ENCODE measurements at places on chromosomes 3 and 15.

DNA sequence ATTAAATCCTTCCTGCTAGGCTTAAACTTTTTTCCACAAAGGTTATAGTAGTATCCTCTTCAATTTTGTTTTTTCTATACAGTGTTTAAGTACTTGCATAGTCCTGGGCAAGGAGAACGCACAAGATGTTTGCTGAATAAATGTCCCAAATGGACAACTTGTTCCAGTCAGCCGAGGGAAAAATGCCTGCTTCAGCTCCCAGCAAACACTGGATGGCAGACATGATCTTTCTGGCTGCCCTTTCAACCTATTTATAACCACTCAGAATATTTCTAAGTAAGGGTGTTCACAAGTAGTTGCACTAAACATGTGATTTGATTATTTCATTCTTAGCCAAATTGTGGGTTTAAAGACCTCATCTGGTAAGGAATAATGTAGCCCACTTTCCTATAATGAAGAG is 29.8 kb downstream of the GNB4 start:
- DNase-seq, result peak; percentile 54

- DNase-seq, result no peak
These were observed 23.4 kb downstream of the STAC start for GRCh38 chr3:36403661-36404060.

GRCh38 chr15:25501828-25502446 is 63.1 kb upstream of the UBE3A start:
- peak; percentile 16 for DNase-seq

DNA sequence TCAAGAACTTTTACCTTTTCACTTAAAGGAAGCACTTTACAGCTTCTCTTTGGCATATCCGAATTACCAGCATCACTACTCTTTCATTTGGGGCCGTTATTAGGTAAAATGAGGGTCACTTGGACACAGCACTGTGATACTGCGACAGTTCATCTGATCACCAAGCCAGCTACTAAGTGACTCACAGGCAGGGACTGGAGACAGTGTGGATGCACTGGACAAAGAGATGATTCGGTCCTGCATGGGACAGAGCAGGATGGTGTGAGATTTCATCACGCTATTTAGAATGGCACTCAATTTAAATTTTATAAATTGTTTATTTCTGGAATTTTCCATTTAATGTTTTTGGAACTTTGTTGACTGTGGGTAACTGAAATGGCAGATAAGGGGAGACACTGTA is 166.9 kb upstream of the IL12A start:
- no peak for DNase-seq

- peak; percentile 24 for DNase-seq
These were observed 40.1 kb upstream of the EPHB1 start for GRCh38 chr3:134754768-134755559.

DNA sequence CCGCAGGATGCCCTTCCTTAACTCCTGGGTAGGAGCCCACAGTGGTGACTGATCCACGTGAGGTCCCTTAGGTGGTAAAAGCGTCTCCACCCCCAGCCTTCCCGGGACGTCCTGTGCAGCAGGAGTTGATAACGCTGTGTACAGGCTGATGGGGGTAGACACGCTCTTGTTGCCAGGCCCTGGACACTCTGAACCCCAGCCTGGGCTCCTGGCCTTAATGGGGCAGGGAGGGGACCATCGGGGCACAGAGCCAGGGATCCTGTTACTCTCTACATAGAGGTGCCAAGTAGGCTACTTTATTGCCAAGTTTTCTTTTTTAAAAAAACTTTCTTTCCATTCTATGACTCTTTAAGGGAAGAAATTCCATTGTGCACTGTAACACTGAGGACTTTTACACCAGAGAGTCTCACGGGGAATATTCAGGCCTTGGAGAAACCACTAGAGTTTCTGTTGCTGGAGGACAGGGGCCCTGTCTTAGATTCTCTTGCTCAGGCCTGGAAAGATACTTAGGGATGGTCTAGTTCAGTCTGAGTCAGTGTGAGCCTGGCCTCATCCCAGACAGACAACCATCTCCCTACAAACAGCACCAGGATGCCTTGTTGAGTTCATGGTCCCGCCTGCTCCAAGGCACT is 104.3 kb upstream of the RNU6-1 start:
- no peak for DNase-seq

GRCh38 chr3:71710906-71711494 is 14.2 kb downstream of the EIF4E3 start:
- DNase-seq, result peak; percentile 67

GRCh38 chr3:47455806-47456452 is 19.8 kb downstream of the SCAP start:
- peak; percentile 95 for DNase-seq

GRCh38 chr15:77028451-77029165 is 33.7 kb downstream of the PSTPIP1 start:
- no peak for DNase-seq

- no peak for DNase-seq
These were observed 10.8 kb downstream of the CTSH start for GRCh38 chr15:78933823-78934654.

DNA sequence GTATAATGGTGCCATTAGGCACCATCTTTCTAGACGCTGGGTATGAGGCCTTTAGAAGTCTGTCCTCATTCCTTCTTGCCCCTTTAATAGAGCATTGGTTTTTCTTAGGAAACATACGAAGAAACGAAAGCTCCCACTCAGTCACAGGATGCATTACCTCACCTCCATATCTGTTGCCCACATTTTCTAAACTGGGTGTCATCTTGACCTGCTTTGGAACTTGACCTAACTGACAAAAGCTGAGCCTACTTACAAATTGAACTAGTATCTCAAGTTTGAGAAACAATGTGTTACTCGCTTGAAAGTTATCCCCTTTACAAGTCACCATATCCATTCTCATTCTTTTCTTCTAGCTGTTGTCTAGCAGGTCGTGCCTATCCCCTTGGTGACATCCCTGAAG is 102.7 kb downstream of the VPS8 start:
- peak; percentile 34 for DNase-seq

DNA sequence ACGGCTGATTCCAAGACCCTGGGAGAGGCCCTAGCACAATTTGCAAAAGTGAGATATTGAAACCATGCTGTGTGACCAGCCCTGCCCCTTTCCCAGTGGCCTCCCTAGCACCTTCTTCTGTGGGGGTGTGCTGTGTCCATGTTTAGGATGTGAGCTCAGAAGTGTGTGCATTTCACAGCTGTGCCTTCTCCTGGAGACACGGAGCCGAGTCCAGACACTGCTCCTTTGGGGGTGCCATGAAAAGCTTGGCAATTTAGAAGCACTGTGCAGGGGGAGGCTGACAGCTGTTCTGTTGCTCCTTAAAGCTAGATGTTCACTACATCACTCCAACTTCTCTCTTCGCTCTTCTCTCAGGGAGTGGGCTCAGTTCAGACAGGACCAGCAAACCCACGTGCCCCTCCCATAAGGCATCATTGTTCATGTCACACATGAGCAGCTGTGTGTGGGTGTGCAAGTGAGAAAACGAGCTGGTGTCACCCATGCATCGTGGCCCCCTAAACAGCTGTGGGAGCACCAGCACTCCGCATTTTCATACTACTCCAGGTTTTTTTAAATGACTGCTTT is 492.6 kb downstream of the GABRG3 start:
- DNase-seq, result no peak

GRCh38 chr3:197064771-197065170 is 35.2 kb upstream of the MELTF start:
- no peak for DNase-seq

DNA sequence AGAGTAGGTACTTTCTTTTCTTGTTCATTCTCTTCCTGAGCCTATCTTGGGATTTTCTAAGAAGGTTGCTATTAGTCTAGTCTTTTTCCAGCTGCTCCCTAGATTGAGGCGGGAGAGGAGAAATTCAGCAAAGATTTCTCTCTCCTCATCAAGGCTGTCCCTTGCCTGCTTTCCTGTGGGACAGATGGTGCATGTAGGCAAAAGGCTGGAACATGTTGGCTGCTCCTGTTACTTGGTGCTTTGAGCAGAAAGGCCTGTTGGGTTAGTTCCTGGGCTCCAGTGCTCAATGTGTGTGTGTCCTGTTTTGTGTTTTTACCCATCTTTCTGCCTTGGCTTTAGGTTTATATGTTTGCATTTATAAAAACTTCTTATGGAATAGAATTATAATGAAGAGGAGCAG is 9.1 kb upstream of the SNRPN start:
- no peak for DNase-seq

GRCh38 chr3:126083913-126084767 is at the start of gene SLC41A3:
SLC41A3 (minus strand) TSS chr3:126084124; CDS start chr3:126068219, 15,905 bp downstream.
- peak; percentile 79 for DNase-seq

- no peak for DNase-seq
These were observed 8.7 kb downstream of the ZNF774 start for GRCh38 chr15:90360746-90361145.

DNA sequence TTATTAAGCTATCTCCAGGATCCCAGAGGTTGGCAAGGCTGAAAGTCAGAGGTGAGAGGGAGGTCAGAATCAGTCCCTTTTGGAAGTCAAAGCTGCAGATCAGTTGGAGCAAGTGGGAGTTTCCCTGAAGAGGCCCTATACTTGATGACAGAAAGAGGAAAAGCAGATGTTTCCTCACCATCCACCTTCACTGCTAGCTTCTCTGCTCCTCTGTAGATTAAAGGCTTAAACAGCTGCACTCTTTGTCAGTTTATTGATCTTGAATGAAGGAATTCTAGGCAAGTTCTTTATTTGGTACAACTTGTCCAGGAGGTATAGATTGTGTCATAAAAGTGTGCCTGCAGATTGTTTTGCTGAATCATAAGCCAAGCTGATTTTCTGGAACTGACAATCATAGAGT is 408.2 kb upstream of the TGFBR2 start:
- DNase-seq, result peak; percentile 63

- peak; percentile 12 for DNase-seq
These were observed 4.1 kb downstream of the CELF6 start for GRCh38 chr15:72315706-72316370.

DNA sequence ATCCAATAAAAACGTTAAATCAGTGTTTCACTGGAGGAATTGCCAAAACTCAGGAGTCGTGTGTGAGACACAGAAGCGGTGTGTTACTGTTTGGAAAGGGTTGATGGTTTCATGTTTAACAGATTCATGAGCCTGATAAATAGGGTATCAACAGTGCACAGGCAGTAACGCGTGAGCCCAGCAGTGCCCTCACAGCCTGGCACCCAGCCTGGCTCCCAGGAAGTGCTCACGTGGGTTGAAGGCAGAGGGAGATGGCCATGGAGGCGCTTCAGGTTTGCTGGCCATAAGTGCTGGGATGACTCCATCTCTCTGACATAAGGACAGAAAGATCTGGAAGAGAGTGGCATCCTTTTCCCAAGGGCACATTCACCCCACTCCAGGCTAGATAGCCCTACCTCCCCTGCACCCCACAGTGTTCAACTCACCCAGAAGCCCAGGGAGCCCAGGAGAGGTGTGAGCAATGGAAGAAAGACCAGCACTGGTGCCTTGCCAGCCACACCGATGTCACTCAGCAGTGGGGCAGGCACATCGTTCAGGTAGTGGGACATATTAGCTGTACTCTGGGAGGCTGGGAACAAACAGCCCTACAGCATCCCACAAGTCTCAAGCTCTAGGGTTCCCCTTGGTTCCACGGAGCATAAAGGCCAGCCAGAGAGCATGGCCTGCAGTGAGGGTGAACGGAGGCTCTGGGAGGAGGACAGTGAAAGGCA is 164.3 kb downstream of the LRRK1 start:
- DNase-seq, result no peak

DNA sequence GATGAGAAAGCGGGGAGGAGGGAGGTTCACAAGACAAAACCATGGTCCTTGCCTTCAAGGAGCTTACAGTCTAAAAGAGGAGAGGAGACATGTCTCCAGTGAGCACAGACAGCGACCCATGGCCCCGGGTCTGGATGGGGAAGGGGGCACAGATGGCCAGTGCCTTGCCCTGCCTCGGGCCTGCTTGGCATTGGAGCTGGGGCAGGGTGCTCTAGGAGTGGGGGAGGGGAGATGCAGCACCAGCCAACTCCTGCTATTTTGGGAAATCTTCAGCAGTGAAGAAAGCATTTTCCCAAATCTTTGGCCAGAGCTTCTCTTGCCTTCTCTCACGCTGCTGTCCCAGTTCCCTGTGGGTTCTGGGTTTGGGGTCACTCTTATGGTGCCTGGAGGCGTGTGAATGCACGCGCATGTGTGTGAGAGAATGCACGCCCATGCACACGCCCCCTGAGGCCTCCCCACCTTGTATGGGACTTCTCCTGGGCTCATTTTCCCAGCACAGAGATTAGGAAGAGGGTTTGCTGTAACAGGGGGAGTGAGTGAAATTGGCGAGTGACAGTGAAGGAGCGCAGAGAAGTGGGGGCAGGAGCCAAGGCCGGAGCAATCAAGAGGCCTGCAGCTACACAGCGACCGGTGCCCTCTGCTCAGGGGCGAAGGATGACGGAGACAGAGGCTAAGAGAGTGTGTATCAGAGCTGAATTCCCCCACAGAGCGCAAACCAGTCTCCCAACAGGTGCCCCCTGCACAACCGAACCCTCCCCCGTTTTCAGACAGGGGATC is 71.5 kb downstream of the SEMA5B start:
- DNase-seq, result no peak

DNA sequence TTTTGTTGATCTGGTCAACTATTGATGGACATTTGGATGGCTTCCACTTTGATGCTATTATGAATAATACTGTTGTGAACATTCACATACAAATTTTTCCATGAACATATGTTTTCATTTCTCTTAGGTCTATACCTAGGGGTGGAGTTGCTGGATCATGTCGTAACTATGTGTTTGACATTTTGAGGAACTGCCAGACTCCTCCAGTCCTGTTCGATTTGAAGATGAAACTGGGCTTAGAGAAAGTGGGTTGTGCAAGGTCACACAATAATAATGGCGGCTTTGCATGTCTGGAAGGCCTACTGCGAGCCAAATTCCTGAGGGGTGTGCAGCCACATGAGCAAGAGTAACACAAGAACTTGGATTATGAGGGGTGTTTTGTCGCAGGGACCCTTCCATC is 2.6 kb downstream of the TSEN2 start:
- no peak for DNase-seq

- DNase-seq, result no peak
These were observed 1064.5 kb downstream of the ZPLD1 start for GRCh38 chr3:103499132-103499900.

DNA sequence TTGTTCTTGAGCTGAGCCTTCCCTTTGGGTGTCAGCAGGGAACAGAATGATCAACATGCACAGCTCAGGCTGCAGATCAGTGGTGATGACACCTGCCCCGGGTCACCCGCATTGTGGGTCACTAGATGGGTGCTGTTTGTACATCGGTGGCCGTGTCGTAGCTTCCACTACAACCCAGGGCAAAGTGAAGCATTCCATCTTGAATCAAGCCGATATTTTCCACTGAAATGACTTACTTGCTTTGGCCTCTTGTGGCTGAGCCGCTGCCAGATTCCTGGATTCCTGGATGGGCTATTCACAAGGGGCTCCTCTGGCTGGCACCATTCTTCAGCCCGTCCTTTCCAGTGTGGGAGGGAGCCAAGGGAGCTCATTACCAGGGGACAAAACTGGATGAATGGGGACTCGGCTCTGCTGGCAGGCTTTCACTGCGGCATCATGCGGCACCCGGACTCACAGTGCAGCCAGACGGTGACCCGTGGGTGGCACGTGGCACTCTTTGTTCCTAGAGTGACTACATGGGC is 65.6 kb downstream of the SLCO3A1 start:
- no peak for DNase-seq
